SK-N-DZ (cell line): ENCODE measurements at places on chromosomes 11 and 22.
A peak's percentile ranks its signal among the peaks of the same experiment; 100 is the strongest.

DNA sequence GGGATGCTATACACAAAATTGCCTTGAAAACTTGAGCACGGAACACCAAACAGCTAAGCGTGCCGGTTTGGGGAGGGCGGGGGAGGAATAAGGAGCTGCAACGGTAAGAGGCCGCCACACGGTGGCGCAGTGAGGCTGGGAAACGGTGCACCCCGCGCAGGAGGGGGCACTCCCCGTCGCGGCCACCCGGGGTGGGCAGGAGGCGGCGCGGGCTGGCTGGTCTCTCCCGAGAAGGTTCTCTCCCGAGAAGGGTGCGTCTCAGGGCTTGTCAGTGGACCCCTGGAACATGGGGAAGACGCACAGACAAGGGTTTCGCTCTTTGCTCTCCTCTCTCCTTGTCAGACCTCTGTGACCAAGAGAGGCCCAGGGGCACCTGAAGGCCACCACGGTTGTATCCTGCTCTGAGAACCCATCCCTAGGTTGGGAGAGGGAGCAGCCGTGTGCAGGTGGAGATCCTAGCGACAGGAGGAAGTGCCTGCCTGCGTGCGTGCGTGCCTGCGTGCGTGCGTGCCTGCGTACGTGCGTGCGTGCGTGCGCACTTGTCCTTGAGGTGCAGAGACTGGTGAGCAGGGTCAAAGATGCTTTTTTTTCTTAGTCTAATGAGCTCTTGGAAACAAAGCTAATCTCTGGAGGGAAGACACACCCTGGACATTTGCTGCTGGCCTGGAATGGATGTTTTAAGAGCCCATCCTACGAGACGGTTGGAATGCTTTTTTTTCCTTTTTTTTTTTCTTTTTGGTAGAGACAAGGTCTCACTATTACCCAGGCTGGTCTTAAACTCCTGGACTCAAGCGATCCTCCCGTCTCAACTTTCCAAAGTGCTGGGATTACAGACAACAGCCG lies 18.1 kb upstream of the JAM3 start:
- DNase-seq, result peak; percentile 85

DNA sequence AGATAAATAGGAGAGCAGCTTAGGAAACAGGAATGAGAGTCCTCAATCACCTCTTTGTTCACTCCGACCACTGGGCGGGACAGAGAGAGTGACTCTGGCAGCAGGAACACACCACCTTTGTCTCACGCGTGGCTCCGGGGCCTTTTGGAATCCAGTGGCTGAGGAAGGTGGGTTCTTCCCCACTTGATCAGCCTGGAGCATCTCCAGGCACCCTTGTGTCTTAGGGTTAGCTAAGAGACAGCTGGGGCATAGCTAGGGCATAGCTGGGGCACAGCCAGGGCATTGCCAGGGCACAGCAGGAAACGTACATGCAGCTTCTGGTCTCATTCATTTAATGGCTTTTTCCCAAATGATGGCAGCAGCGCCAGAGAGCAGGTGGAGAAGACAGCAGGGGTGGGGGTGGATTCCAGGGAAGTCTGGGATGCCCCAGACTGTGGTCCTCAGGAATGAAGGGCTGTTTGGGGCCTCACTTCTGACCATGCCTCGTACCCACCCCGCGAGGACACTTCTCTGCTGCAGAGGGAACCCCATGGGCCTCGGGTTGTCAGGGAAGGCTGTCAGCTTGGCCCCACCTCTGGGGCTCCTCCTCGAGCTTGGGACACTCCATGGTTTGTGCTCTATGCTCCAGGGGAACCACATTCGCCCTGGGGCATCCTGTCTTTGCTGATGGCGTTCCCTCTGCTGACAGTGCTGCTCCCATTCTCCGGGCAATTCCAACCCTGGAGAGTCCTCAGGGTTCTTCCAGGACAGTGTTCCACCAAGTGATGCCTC lies 30.4 kb upstream of the SHANK2 start:
- no peak for DNase-seq

DNA sequence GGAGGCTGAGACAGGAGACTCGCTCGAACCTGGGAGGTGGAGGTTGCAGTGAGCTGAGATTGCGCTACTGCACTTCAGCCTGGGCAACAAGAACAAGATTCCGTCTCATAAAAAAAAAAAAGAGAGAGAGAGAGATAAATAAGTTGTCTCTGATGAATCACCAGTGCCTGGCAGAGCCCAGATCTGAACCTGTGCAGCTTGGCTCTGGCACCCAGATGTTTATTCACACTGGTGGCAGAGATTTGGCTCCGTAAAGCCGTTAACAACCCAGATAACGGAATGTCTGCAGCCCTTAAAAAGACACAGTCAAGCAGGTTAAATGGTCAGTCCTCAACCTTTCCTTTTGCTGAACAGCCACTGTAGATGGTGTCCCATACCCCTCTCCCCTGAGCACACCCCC lies 33.5 kb upstream of the RTL6 start:
- DNase-seq, result no peak

- peak; percentile 40 for DNase-seq
Observed at GRCh38 chr11:61567286-61568061, 13.4 kb downstream of the SYT7 start.

- DNase-seq, result no peak
Observed at GRCh38 chr11:14041040-14041439, 78.5 kb downstream of the SPON1 start.

GRCh38 chr11:131855320-131855719 lies 484.9 kb downstream of the NTM start:
- no peak for DNase-seq

DNA sequence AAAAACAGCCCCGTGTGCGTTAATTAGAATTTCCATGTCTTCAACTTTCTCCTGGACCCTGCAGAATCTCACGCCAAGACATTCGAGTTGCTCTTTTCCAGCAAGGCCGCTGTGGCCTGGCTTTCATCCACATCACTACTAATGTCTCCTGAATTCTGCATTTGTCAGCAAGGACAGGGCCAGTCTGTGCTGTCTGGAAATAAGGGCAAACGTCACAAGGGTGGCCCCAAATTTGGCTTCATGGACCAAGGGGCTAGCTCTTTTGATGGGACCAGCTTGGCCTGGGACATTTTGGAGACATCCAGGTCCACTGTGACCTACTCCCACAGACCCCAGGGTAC lies 33.4 kb downstream of the KCNQ1OT1 start:
- peak; percentile 47 for DNase-seq

- DNase-seq, result no peak
Observed at GRCh38 chr11:78304201-78304600, 113.4 kb downstream of the GAB2 start.

DNA sequence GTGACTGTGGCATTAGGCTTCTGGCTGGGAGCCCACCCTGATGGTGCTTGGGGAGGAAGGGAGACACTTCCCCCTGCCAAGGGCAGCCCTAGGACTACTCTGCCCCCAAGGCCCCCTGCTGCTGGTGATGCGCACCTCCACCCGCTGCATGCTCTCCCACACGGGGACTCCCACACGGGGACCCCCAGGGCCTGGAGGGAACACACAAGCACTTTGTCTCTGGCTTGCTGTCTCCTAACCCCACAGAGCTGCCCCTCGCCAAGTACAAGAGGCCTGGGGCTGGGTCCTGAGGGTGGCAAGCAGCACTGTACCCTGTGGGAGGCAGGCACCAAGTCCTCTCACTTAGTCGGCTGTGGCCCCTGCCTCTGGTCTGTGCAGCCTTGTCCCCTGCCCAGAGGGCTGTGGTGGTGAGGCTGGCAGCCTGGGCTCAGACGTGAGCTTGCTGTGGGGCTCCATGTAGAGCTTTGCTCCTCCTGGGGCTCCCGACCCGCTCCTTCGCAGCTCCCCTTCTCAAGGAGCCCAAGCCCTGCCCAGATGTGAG lies 7.9 kb downstream of the LRRC75B start:
- no peak for DNase-seq

DNA sequence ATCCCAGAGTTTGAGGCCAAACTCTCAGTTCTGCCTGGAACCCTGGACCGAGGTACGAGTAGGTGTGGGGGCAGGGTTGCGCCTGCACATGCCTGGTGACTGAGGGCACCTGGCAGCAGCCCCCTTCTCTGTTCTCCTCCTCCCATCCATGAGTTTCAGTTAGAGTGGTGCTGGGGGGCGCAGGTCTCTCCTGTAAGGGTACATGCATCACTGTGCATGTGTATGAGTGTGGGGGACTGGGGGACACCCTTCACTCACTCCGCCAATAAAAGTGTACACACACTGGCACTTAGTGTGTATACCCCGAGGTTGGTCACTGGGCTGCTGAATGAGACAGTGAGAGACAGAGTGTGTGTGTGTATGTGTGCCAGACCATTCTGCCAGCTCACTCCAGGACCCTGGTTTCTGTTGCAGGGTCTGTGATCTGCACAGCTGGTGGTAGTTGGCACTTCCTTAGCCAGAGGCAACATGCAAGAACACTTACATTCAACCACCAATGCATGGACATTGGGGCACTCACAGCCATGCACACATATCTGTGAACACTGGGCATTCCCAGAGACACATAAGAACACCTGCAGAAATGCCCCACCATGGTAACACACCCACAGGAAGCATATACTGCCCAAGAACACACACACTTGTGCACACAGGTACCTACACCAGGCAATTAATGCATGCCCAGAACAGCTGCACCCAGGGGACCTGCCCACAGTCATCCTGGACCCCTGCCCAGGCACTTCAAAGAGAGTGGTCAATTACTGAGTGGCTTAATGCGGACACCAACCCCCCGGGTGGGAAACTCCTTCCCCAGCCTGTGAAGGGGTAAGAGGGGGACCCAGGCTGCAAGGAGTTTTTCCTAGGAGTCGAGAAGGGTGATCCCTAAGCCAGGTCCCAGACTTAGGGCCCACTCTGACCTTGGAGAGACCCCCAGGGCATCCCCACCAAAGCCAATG lies 1.2 kb upstream of the NRXN2 start:
- DNase-seq, result no peak

- no peak for DNase-seq
Observed at GRCh38 chr11:2775626-2776350, 76.0 kb upstream of the KCNQ1OT1 start.

DNA sequence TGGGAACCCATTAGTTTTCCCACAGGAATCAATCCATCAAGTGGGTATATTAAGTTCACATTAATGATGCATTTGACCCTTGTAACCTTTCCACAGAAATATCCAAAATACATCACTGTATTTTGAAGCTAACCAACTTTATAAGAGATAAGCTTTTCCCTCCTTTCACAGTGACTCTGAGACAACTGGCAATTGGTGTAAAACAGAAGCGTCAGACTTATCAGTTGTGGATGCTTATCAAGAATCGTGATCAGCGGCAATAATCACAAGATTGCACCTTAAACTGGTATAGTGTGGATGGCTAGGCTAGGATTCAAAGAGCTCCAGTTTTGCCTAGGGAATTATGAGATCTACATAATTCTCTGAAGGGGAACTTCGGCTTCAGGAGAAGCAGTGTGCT lies 73.1 kb downstream of the USP35 start:
- no peak for DNase-seq

DNA sequence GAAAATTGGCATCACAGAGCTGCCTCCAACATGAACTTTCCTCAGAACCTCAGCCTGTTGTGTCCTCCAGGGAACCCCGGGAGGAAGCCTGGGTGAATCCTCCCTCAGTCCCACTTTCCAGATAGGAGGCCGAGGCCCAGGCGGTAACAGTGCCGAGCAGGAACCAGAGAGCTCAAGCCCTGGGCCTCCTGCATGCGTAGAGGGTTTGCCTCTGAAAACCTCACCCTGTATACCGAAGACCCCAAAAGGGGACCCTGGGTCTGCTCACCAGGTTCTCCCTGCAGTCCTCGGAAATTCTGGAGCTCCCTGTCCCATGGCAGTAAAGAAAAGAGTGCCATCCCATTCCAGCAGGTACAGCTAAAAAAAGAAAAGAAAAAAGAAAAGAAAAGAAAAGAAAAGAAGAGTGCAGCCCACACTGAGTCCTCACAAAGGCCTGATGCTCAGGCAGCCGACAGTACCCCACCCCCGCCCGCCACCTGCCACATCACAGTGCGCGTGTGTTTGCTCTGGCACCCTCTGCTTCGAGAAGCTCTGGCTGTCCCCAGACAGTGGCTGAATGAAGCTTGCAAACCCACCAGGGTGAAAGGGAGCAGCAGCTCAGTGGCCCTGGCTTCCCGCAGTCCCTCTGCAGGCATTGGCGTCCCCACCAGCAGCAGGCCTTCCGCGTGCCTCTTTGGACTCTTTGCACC lies 28.4 kb upstream of the FADD start:
- DNase-seq, result no peak

DNA sequence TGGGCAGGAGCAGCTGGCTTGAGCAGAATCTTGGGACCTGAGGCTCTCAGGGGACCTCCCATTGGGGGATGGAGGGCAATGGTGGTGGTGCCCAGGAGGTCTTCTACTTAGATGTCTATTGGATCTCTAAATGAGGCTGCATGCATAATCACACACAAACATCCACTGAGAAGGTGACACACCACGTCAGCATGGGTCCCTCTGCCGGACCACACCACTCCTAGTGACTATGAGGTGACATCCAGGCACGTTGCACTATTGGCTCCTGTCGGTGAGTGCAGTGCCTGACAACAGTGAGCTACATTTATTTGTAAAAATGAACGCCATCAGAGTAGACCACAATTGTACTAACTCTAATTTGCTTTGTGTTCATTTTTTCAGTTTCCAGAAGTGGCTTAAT lies 2.3 kb upstream of the APOA4 start:
- DNase-seq, result no peak

GRCh38 chr11:70910835-70911234 lies 341.5 kb downstream of the SHANK2 start:
- no peak for DNase-seq

DNA sequence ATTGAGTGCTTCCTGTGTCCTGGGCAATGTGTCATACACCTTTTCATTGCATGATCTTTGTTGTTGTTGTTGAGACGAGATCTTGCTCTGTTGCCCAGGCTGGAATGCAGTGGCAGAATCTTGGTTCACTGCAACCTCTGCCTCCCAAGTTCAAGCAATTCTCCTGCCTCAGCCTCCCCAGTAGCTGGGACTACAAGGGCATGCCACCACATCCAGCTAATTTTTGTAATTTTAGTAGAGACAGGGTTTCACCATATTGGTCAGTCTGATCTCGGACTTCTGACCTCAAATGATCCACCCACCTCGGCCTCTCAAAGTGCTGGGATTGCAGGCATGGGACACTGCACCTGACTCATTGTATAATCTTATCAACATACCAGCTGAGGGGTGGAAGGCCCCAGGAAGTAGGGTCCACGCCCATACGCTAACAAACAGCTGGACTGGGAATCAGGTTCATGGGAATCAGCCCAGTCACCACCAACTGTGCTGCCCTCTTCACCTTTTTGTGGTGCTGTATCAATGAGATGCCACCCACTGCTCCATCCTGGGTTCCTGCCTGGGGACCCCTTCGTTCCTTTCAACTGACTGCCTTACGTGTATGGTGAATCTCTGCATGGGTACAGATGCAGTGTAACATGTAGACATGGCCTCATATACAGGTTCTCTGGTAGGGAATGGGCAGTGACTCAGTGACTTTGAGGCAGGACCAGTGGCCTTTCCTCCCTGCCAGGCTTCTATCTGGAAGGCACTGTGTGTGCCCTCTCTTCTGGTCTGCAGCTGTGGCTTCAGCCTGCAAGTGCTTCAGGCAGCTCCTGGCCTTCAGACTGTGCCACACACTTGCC lies 32.5 kb upstream of the YWHAH start:
- no peak for DNase-seq

GRCh38 chr11:17400048-17400775 lies 11.8 kb upstream of the KCNJ11 start:
- DNase-seq, result no peak
